Right lobe of liver (tissue), 6 donors: ENCODE measurements at places on chromosomes 3 and 15. TPM values are rescaled to one million over a fixed set of nuclear protein-coding genes. Genes with fewer than 3 reads are reported as not detected.

Gene TGM4
- total RNA-seq, result not detected

Gene COL7A1
- 1.2 TPM for total RNA-seq

- H3K4me1 ChIP-seq, result no peaks in the 10 kb centered on the region
- no peak overlapping the region for H3K4me3 ChIP-seq
- no peaks in the 10 kb centered on the region for H3K36me3 ChIP-seq
- no peak overlapping the region for H3K27ac ChIP-seq
Observed at GRCh38 chr3:69815970-69816369, 76.7 kb downstream of the MITF start.

DNA sequence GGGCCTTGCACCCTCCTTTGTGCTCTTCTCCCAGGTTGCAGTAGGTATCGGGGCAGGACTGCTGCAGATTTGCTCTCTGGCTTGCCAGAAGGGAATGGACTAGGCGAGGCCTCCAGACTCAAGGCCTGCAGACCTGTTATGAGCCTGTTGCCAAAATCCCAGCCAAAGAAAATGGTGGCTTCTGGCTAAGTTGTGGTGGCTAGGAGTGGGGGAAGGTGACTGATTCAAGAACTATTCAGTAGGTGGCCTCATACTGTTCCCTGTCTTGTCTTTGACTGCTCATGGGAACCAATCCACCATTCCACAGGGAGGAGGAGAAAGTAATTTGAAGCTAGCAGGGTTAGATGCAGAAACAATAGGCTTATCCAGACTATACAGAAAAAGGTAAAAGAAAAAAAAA, 380.4 kb upstream of the PROK2 start:
- peaks cover 23% of the 10 kb centered on the region for H3K4me1 ChIP-seq
- H3K36me3 ChIP-seq, result no peaks in the 10 kb centered on the region
- H3K27me3 ChIP-seq, result no peaks in the 10 kb centered on the region
- H3K27ac ChIP-seq, result peak overlapping the region; percentile 61
- no peak overlapping the region for H3K4me3 ChIP-seq

Gene POTEB
- total RNA-seq, result not detected

DNA sequence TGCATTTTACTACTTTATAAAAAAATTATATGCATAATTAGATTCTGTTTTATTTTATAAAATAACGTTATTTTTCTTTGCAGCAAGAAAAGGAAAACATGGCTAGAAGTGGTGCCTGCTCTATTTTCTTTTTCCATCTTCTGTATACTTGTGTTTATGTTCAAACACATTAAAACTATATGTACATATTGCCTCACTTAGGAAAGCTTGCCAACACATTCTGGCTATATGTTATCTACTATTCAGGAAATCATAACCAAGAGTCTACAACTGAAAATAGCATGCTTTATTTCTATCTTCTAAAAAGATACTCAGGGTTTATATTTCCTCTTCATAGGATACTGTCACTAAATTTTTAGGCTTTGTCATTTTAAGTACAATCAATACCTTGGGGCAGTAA, 90.2 kb upstream of the KCNMB2 start:
- H3K4me1 ChIP-seq, result no peaks in the 10 kb centered on the region
- no peaks in the 10 kb centered on the region for H3K36me3 ChIP-seq
- H3K4me3 ChIP-seq, result no peak overlapping the region
- no peaks in the 10 kb centered on the region for H3K27me3 ChIP-seq

GRCh38 chr3:136990826-136991225, 33.0 kb downstream of the IL20RB start:
- DNase-seq, result no peak

Gene AADACL2
- not detected for total RNA-seq
